ENCODE measurements at places on chromosomes 7 and 10. TPM values are rescaled to one million over a fixed set of nuclear protein-coding genes. Genes with fewer than 3 reads are reported as not detected.

- no peaks in the 10 kb centered on the region for H3K4me1 ChIP-seq
- no peaks in the 10 kb centered on the region for H3K36me3 ChIP-seq
- H3K27me3 ChIP-seq, result no peaks in the 10 kb centered on the region
- no peak overlapping the region for H3K4me3 ChIP-seq
- H3K27ac ChIP-seq, result no peak overlapping the region
Observed at GRCh38 chr10:72509206-72509799, 116.6 kb downstream of the MICU1 start.

The CALD1 gene
- total RNA-seq, result 9.2 TPM

The SAMD9L gene
- 1.3 TPM for total RNA-seq

The ASZ1 gene
- not detected for total RNA-seq

GRCh38 chr10:105981679-105982078 is 1182.8 kb downstream of the SORCS1 start:
- H3K4me1 ChIP-seq, result no peaks in the 10 kb centered on the region
- no peak for DNase-seq
- no peaks in the 10 kb centered on the region for H3K27me3 ChIP-seq
- no peak overlapping the region for H3K4me3 ChIP-seq
- no peaks in the 10 kb centered on the region for H3K36me3 ChIP-seq
- H3K27ac ChIP-seq, result no peak overlapping the region

The ANKRD30A gene
- total RNA-seq, result not detected

The OPALIN gene
- not detected for total RNA-seq

DNA sequence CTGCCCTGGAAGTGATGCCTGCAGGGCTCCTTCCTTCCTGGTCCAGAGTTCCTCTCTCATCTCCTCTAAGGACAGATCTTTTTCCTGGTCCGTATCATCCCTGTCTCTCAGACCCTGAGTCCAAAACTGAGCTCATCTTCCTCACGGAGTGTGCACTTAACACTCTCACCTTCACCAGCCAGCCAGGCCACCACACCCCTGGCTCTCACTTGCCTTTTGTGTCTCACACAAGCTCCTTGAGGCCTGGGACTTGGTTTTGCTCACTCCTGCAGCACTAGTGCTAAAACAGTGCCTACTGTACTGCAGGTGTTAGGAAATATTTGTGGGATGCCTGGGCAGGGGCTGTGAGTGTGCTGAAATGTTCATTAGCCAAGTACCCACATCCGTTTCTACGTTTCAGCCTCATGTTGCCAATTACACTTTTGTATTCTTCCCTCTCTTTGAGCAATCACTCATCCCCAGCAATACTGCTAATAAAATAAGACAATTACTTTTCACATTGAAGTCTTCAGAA is 21.4 kb upstream of the PARP12 start:
- H3K4me3 ChIP-seq, result no peak overlapping the region
- no peak for DNase-seq
- no peaks in the 10 kb centered on the region for H3K27me3 ChIP-seq
- H3K36me3 ChIP-seq, result no peaks in the 10 kb centered on the region
- H3K4me1 ChIP-seq, result no peaks in the 10 kb centered on the region

- no peaks in the 10 kb centered on the region for H3K27me3 ChIP-seq
- H3K27ac ChIP-seq, result no peak overlapping the region
- H3K4me3 ChIP-seq, result no peak overlapping the region
- no peak for DNase-seq
- H3K4me1 ChIP-seq, result peaks cover 8% of the 10 kb centered on the region
Observed at GRCh38 chr7:151657173-151657572, 137.5 kb upstream of the RHEB start.

GRCh38 chr7:33412331-33412730 is 283.0 kb downstream of the BBS9 start:
- no peak overlapping the region for H3K27ac ChIP-seq
- H3K27me3 ChIP-seq, result no peaks in the 10 kb centered on the region
- H3K4me1 ChIP-seq, result no peaks in the 10 kb centered on the region
- no peak for DNase-seq

GRCh38 chr7:100411101-100411500 is 17.4 kb downstream of the ZCWPW1 start:
- no peaks in the 10 kb centered on the region for H3K36me3 ChIP-seq
- no peak for DNase-seq
- H3K27me3 ChIP-seq, result 0 out of 2 replicates have a peak, but pooled peaks cover 2% of the 10 kb centered on the region
- no peak overlapping the region for H3K27ac ChIP-seq
- H3K4me3 ChIP-seq, result no peak overlapping the region

GRCh38 chr10:104026762-104027161 is 58.9 kb downstream of the COL17A1 start:
- DNase-seq, result no peak
- no peak overlapping the region for H3K27ac ChIP-seq
- no peak overlapping the region for H3K4me3 ChIP-seq
- no peaks in the 10 kb centered on the region for H3K27me3 ChIP-seq

DNA sequence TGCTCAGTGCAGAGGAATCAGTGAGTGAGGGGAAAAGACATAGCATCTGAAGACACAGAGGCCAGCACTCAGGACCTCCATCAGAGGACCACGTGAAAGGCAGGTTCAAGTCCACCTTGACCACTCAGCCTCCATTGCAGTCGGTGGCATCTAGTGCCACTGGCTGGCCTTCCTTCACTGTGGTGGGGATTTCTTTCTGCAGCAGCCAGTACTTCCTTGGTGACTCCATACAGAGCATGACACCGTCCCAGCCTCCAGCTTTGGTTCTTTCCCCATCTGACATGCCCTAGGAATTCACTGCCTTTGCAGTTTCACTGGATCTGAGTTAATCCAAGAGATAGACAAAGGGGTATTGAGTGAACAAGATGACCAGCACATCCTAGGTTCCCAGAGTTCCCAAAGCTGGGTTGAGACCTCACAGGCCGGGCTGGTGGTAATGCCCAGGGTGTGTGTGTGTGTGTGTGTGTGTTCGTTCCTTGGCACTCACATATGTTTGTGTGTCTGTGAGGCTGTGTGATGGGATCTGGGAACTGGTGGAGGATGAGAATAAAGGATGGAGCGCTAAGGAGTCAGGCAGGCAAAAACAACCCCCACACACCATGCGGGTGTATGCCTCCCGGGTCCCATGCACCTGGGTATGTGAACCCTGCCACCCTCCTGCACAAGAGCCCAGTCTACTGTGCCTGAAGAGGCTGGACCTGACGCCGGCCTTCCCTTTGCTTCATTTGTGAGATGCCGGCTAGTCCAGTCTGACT is 57.8 kb downstream of the SYPL1 start:
- H3K27ac ChIP-seq, result no peak overlapping the region
- H3K36me3 ChIP-seq, result no peaks in the 10 kb centered on the region
- peaks cover 12% of the 10 kb centered on the region for H3K4me1 ChIP-seq
- H3K4me3 ChIP-seq, result no peak overlapping the region
- H3K27me3 ChIP-seq, result peaks cover 2% of the 10 kb centered on the region
- DNase-seq, result no peak

- no peaks in the 10 kb centered on the region for H3K36me3 ChIP-seq
- no peaks in the 10 kb centered on the region for H3K27me3 ChIP-seq
Observed at GRCh38 chr10:113929522-113929921, 75.1 kb downstream of the NHLRC2 start.

DNA sequence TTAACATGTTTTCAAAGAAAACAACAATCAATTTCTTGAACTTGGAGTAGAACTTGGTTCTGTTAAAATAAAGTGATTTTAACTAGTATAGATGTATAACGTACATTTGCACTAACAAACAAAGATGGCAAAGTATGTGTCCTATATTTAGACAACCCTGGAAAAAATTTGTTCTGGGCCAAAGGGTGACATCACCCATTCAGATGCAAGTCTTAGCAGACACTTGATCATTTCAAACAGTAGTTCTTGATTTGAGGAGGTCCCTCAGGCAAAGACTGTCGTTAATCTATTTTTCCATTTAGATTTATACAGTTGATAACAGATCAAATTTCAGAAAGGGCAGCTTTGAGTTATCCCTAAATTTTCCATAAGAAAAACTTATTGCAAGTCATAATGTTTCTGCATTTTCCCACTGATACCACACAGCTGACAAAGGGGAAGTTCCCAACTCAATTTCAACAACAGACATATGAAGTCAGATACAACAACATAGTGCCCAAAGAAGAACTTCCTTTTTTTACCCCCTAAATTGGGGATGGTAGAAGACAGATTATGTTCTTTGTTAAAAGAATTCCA is 5.2 kb downstream of the NMT2 start:
- no peak for DNase-seq
- H3K27ac ChIP-seq, result no peak overlapping the region
- no peaks in the 10 kb centered on the region for H3K27me3 ChIP-seq
- H3K4me1 ChIP-seq, result peaks cover 13% of the 10 kb centered on the region
- no peak overlapping the region for H3K4me3 ChIP-seq

The LGI1 gene
- total RNA-seq, result not detected

- H3K27me3 ChIP-seq, result no peaks in the 10 kb centered on the region
- H3K4me1 ChIP-seq, result no peaks in the 10 kb centered on the region
- no peak overlapping the region for H3K27ac ChIP-seq
- H3K36me3 ChIP-seq, result no peaks in the 10 kb centered on the region
- no peak overlapping the region for H3K4me3 ChIP-seq
Observed at GRCh38 chr7:93284908-93285307, 52.7 kb downstream of the VPS50 start.

- H3K4me3 ChIP-seq, result no peak overlapping the region
- H3K36me3 ChIP-seq, result no peaks in the 10 kb centered on the region
- H3K27me3 ChIP-seq, result no peaks in the 10 kb centered on the region
- DNase-seq, result no peak
- no peak overlapping the region for H3K27ac ChIP-seq
- peaks cover 6% of the 10 kb centered on the region for H3K4me1 ChIP-seq
Observed at GRCh38 chr10:29584436-29584835, 50.3 kb downstream of the SVIL start.

The COL13A1 gene
- 1.0 TPM for total RNA-seq

The GPC2 gene
- 7.9 TPM for total RNA-seq

- H3K4me3 ChIP-seq, result no peak overlapping the region
- DNase-seq, result no peak
- no peaks in the 10 kb centered on the region for H3K36me3 ChIP-seq
- H3K27ac ChIP-seq, result no peak overlapping the region
- H3K4me1 ChIP-seq, result no peaks in the 10 kb centered on the region
Observed at GRCh38 chr7:133550145-133550544, 297.3 kb downstream of the EXOC4 start.

DNA sequence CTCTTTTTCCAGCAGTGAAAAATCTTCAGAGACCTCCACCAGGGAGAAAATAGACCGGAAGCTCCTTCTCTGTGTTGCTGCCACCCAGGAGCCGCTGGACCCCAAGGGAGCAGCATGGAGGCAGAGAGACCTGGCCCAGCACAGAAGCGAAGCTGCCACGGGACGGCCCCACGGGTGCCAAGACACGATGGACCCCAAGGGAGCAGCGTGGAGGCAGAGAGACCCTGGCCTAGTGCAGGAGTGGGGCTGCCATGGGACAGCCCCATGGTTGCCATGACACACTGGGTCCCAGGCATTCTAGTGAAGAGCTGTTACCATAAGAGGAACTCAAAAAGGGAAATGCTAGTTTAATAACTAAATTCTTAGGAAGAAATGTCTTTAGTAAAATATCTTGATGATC is 186.3 kb downstream of the PTPRN2 start:
- peaks cover 4% of the 10 kb centered on the region for H3K4me1 ChIP-seq
- no peak for DNase-seq
- no peaks in the 10 kb centered on the region for H3K36me3 ChIP-seq
- H3K27ac ChIP-seq, result no peak overlapping the region
- no peaks in the 10 kb centered on the region for H3K27me3 ChIP-seq
- no peak overlapping the region for H3K4me3 ChIP-seq

- H3K27me3 ChIP-seq, result no peaks in the 10 kb centered on the region
- DNase-seq, result no peak
- no peaks in the 10 kb centered on the region for H3K4me1 ChIP-seq
- no peak overlapping the region for H3K27ac ChIP-seq
Observed at GRCh38 chr10:104894681-104895080, 253.6 kb downstream of the SORCS3 start.

- H3K4me1 ChIP-seq, result no peaks in the 10 kb centered on the region
- no peak for DNase-seq
- H3K27ac ChIP-seq, result no peak overlapping the region
- no peak overlapping the region for H3K4me3 ChIP-seq
- no peaks in the 10 kb centered on the region for H3K27me3 ChIP-seq
Observed at GRCh38 chr7:102205915-102206314, 80.8 kb upstream of the SH2B2 start.

The CYP3A4 gene
- total RNA-seq, result 0.15 TPM

The PNLIPRP2 gene
- total RNA-seq, result 0.72 TPM

The TMEM196 gene
- total RNA-seq, result not detected

DNA sequence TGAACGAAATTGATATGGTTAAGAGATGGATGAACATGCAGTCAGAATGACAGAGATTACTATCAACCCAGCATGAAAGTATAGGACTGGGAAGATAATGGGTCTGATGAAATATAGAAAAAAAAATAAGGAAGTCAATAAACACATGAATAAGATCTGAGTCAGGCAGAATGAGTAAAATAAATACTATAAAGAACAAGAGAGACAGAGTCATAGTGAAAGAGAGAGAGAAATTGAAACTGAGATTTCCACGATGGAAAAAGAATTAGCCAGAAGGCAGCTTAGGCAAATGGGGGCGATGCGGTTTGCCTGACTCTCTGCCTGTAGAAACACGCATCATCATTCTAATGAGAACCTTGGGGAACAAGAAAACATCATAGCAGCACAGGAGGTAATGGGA is 26.6 kb downstream of the SEMA3D start:
- no peaks in the 10 kb centered on the region for H3K27me3 ChIP-seq
- no peak overlapping the region for H3K27ac ChIP-seq
- H3K4me3 ChIP-seq, result peak overlapping the region; percentile 11
- DNase-seq, result no peak
- no peaks in the 10 kb centered on the region for H3K4me1 ChIP-seq

GRCh38 chr7:134787720-134788119 is 8.3 kb downstream of the CALD1 start:
- no peak overlapping the region for H3K27ac ChIP-seq
- no peaks in the 10 kb centered on the region for H3K27me3 ChIP-seq
- H3K4me3 ChIP-seq, result no peak overlapping the region
- H3K36me3 ChIP-seq, result no peaks in the 10 kb centered on the region

- H3K27me3 ChIP-seq, result peaks cover 17% of the 10 kb centered on the region
- DNase-seq, result no peak
Observed at GRCh38 chr10:98077223-98077622, 46.8 kb upstream of the CRTAC1 start.

The COA1 gene
- 65.5 TPM for total RNA-seq

DNA sequence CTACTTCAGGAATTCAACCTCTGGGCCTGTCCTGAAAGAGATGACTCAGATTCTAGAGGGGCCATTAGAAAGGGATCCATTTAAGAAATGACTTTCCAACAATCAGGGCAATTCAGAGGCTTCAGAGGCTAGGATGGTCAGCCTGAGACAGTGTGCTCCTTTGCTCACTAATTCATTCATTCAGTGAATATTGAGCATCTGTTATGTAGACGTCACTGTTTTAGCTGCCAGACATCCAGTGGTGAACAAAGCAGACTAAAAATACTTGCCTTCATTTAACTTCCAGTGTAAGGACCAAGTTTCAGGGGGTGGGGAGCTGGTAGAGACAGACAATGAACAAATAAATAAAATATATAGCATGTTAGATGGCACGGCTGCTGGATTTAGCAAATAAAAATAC is 1.6 kb downstream of the KIAA1217 start:
- no peaks in the 10 kb centered on the region for H3K36me3 ChIP-seq
- no peak for DNase-seq
- H3K27ac ChIP-seq, result no peak overlapping the region
- H3K4me3 ChIP-seq, result no peak overlapping the region

DNA sequence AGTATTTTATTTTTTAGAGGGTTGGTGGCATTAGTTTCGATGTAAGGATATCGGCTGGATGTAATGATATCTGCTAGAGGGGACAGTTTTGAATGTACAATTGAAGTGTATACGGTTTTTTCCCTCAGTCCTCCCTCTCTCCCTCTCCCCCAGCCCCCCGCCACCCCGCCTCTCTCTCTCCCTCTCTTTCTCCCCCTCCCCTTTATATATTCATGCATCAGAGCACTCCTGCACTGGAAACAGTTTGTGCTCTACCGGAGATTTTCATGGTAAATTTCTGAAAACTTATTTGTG is 1.6 kb downstream of the GLCCI1 start:
- H3K27me3 ChIP-seq, result no peaks in the 10 kb centered on the region
- peaks cover 32% of the 10 kb centered on the region for H3K4me1 ChIP-seq
- no peaks in the 10 kb centered on the region for H3K36me3 ChIP-seq
- peak overlapping the region; percentile 91 for H3K27ac ChIP-seq
- no peak for DNase-seq
- peak overlapping the region; percentile 87 for H3K4me3 ChIP-seq

All from Panc1 (cell line).